ENCODE measurements at places on chromosomes 4 and X.

DNA sequence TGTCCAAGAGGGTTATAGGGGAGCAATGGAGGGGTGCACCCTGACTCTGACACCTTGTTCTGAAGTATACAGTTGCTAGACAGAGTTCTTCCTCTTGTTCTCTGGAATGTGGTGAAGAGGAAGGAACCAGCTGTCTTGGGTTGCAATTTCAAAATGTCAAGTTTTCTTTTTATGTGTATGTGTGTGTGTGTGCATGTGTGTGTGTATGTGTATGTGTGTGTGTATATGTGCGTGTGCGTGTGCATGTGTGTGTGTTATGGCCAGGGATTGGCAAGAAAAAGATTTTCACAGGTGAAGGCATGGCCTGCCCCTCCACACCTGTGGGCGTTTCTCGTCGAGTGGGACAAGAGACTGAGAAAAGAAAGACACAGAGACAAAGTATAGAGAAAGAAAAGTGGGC is 81.6 kb upstream of the ADGRA3 start:
- no peak for DNase-seq

DNA sequence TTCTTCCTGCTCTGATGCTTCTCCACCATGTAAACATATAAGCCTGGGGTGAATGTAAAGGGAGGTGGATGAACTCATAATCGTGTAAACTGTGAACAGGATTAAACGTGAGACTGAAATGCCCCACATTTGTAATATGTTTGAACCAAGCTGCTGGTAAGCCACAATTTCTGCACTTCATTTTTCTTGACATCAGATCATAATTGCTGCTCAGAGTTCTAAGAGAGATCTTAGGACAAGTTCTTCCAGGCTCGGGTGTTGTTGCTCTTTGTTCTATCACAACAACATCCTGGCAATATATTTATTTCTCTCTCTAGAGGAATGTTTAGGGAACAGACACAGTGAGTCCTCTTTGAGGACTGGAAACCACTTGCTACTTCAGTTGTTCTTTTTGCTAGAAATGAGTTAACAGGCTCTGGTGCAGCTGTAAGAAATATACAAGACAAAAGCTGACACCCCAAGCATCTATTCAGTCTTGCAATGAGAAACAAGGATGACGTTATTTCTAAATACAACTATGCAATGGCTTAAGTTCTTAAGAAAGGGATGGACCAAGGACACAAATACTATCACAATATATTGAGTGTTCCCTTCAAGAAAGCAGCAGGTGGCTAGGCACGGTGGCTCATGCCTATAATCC is 59.6 kb downstream of the LNX1 start:
- no peak for DNase-seq

- DNase-seq, result no peak
Measured at GRCh38 chrX:102138064-102138463, 4.2 kb downstream of the TCEAL6 start.

DNA sequence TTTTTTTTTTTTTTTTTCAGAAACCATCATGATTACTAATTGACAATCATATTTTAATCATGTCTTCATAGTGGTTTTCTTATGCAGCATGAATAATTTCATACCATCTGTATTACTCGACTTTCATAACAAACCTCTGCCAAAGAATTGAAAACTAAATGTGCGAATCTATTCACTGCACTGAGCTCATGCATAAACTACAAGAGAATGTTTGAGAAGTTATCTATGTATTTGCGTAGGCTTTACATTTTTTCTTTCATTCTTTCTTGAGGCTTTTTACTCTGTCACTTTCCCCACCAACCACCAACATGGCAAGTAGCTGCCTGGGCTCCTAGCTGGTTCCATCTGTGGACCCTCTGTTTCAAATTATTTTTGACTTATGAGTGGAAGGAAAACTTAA is 1761.0 kb downstream of the STIM2 start:
- DNase-seq, result no peak

GRCh38 chrX:132217203-132218073 is 1.8 kb downstream of the RAP2C start:
- peak; percentile 7 for DNase-seq

All from hypothalamus (tissue), 51 donors.